Small intestine (tissue), 16 donors: ENCODE measurements at places on chromosomes 7 and 10. TPM values are rescaled to one million over a fixed set of nuclear protein-coding genes. Genes with fewer than 3 reads are reported as not detected.

The FZD1 gene
- polyA plus RNA-seq = 1.9 TPM

The CCDC3 gene
- 0.22 TPM for polyA plus RNA-seq

The SPAG6 gene
- polyA plus RNA-seq = not detected

The PTPRZ1 gene
- polyA plus RNA-seq = 3.5 TPM

The NANOS1 gene
- not detected for polyA plus RNA-seq

The UNCX gene
- polyA plus RNA-seq = not detected

The PLEKHS1 gene
- polyA plus RNA-seq = 23.1 TPM

The TEX47 gene
- polyA plus RNA-seq = not detected

The CALML5 gene
- not detected for polyA plus RNA-seq

The CCNY gene
- polyA plus RNA-seq = 28.9 TPM

The CPN1 gene
- not detected for polyA plus RNA-seq

The KIF20B gene
- 1.6 TPM for polyA plus RNA-seq

The CEP41 gene
- polyA plus RNA-seq = not detected

The SCIN gene
- 61.1 TPM for polyA plus RNA-seq

The DUSP5 gene
- 36.2 TPM for polyA plus RNA-seq

The NACAD gene
- 1.6 TPM for polyA plus RNA-seq

The SDK1 gene
- 5.0 TPM for polyA plus RNA-seq

The CDNF gene
- not detected for polyA plus RNA-seq

The SFTPD gene
- 0.07 TPM for polyA plus RNA-seq

The CHCHD2 gene
- polyA plus RNA-seq = 375 TPM

The WNT8B gene
- not detected for polyA plus RNA-seq

The ADIRF gene
- polyA plus RNA-seq = 750 TPM

The CDC14C gene
- polyA plus RNA-seq = not detected

The PNLIPRP2 gene
- 53.6 TPM for polyA plus RNA-seq

The ZNF107 gene
- polyA plus RNA-seq = 0.89 TPM
